NCI-H1694 (cell line): ENCODE measurements at places on chromosomes 7 and 10.

DNA sequence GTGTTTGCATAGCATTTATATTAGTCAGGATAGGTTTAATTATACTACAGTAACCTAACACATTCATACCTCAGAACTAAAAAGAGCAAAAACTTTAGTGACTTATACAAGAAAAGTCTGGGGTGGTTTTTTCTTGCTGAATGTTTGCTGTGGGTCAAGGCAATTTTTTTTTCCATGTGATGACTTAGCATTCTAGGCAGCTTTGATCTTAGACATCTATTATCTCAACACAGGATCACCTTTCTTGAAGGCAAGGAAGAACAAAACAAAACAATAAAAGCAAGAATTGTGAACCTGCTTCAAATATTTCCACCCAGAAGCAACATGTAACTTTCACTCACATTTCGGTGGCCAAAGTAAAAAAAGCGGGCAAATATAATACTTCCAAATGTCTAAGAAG is 20.7 kb upstream of the CBLL1 start:
- no peak for DNase-seq

- no peak for DNase-seq
Measured at GRCh38 chr10:131944412-131944811, 37.3 kb downstream of the BNIP3 start.

- no peak for DNase-seq
Measured at GRCh38 chr7:30335763-30336487, 51.5 kb downstream of the ZNRF2 start.

DNA sequence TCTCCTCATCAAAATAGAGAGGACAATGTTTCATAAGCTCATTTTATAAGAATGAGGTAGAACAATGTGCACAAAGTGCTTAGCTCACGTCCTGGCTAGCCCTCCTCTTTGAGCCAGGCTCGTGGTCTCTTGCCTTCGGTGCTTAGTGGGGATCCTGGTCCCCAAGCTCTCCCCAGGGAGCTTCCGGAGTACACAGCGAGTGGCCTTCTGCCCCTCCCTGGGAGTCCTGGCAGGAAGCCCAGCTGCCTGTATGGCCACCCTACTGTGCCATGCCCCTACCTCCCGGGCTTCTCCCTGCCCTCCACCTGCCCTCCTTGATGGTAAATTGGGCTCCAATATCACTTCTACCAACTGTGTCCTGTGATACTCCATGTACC is 868 bp downstream of the MYO1G start:
- DNase-seq = no peak

DNA sequence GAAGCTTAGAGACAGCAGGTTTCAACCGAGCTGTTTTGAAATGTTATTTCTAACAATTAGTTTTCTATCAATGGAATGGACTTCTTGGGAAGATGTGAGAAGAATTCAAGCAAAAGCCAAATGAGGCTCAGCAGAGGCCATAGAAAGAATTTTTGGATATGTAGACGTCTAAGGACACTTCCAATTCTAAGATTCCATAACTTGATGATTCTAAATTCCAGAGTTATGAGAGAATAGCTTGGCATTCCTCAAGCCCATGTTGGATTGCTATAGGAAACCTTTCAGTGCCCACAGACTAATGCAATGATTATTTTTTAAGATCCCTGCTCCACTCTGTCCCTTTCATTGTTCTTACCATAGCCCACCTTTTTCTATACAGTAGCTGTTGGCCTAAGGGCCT is 77.2 kb upstream of the PALS2 start:
- no peak for DNase-seq

DNA sequence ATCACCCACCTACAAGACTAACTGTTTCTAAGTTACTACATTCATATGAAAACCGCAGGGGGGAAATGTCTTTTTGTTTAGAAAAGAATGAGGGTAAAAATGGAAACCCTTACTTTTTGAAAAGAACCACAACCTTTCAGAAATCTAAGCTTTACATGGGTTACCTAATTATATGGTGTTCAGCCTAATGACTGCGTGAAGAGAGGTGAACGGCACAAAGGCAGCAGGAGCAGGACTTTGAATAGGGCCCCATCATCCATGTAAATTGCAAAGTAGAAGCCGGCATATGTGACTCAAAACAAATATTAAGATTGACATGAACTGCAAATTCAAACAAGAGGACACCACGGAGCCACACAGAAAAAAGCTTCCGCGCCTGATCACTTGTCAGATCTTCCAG is 25.1 kb downstream of the NEBL start:
- no peak for DNase-seq
